ENCODE measurements at places on chromosomes 4 and X.

DNA sequence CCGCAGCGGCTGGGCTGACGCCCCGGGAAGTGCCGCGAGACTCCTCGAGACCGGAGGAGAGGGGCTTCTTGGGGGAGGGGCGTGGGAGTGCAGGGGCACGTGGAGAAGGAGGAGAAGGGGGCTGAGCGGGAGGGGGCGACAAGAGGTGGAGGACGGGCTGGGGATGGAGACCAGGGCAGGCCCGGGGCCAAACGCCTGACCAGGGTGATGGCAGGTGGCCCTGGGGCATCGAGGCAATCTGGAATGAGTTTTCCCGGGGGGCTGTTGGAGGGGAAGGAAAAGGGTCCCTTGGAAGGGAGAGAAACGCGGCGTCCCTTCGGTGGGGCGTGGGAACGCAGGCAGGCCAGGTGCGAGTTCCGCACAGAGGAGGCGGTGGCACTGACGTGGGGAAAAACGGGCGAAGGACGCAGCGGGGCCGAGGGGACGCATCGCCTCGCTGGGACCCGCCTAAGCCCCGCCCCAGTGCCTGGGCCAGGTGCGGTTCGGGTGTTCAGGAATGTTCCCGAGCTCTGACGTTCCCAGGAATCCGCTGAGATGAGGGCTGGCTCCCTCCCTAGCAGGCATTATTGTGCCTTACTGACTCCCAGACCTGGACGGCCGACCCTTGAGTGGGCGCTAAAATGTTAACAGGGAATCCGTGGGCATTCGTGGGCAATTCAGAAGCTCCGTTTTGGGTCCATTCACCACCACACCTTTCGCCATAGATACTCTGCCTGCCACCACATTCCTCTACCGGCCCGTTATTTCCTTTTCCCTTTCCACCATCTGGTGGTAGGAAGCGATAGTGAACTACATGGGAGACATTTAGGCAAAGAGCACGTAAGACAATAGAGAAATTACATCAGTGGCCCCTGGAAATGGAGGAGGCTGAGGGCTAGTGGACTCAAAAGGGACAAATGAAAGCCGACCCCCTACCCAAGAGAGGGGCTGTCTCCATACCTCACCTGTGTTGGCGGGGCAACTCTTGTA is 795 bp upstream of the SH3KBP1 start:
- DNase-seq = peak; percentile 52

DNA sequence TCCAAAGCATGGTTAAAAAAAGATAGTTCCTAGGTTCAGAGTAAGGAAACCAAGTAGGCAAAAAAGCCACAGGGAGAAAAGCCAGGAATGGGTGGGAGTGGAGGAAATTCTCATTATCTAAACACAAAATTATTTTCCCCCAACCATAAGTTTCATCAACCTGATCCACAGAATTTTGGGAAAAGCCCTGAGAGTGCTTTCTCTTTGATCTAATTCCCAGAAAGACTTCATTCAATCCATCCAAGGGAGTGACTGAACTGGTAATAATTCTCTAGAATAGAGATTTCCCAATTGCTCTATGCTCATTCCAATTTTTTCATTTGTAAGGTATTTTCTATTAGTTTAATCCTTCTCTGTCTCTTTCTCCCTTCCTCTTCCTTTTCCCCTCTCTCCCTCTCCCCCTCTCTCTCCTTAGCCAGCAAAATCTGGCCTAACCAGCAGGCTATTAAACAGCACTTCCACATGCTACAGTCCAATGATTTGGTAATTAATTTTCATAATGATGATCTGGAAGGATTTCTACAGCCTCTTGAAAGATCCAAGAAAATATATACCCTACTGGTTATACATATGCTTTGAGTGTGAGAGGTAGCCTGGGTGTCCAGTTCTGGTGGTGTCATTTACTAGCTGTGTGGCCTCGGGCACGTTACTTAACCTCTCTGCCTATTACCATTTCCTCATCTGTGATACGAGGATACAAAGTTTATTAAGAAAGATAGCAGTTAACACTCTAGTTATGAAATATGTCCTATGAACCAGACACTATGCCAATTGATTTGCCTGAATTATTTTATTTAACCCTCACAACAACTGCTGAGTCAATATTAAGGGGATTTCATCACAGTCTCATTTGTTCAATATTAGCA is 251.5 kb upstream of the RASGEF1B start:
- DNase-seq = no peak

- no peak for DNase-seq
Measured at GRCh38 chr4:47612116-47613023, 127.3 kb downstream of the ATP10D start.

- no peak for DNase-seq
Measured at GRCh38 chr4:101019941-101020401, 327.4 kb downstream of the PPP3CA start.

- DNase-seq = no peak
Measured at GRCh38 chrX:113935518-113935917, 648.4 kb upstream of the HTR2C start.

GRCh38 chr4:6423575-6423974 is 48.8 kb downstream of the PPP2R2C start:
- DNase-seq = no peak

DNA sequence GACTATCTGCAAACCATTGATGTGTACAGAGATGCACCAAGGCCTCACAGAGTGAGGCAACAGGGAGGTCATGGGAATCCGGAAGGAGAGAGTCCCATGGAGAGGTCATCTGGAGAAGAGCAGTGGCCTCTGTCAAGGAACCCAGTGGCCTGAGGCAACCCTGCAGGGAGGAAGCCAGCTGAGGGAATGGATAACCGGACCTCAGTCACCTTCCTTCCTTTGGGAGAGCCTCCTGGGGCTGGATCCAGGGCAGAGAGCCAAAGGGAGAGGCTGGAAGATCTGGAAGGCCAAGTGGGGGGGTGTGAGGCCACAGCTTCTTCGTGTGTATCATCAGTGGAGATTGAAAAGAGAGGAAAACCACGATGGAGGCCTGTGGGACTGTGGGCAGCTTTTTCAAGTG is 24.3 kb upstream of the CD38 start:
- no peak for DNase-seq

DNA sequence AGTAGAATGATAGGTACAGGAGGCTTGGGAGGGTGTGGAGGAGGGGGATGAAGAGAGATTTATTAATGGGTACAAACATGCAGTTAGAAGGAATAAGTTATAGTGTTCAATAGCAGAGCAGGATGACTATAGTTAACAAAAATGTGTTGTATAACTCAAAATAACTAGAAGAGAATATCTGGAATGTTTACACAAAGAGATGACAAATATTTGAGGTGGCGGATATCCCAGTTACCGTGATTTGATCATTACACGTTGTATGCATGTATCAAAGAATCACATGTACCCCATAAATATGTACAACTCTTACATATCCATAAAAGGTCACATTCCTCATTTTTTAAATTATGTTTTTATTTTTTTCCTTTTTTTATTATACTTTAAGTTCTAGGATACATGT is 456.6 kb downstream of the MAGEB5 start:
- no peak for DNase-seq

GRCh38 chr4:11632025-11632424 is 203.3 kb upstream of the HS3ST1 start:
- no peak for DNase-seq

- DNase-seq = no peak
Measured at GRCh38 chr4:12178614-12179610, 750.2 kb upstream of the HS3ST1 start.

DNA sequence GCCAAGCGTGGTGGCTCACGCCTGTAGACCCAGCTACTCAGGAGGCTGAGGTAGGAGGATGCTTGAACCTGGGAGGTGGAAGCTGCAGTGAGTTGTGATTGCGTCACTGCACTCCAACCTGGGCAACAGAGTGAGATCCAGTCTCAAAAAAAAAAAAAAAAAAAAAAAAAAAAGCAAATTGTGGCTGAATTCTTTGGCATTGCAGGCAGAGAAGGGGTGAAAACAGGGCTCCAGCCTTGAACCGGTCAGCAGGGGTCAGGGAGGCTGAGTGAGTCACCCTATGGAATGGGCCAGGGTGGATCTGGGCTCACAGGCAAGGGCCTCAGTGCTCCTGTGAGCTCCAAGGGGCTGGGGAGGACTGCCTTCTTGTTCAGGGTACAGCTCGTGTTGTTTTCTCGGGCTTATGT is 13.2 kb upstream of the FAM3A start:
- DNase-seq = no peak

- DNase-seq = no peak
Measured at GRCh38 chr4:184503869-184504300, 29.5 kb upstream of the IRF2 start.

- no peak for DNase-seq
Measured at GRCh38 chrX:129773649-129774458, 5.9 kb upstream of the SASH3 start.

- no peak for DNase-seq
Measured at GRCh38 chr4:82779032-82779431, 19.6 kb downstream of the SCD5 start.

- DNase-seq = no peak
Measured at GRCh38 chr4:76758996-76759395, 138.9 kb downstream of the SOWAHB start.

- no peak for DNase-seq
Measured at GRCh38 chr4:24131954-24132673, 242.3 kb upstream of the PPARGC1A start.

- no peak for DNase-seq
Measured at GRCh38 chr4:64174247-64174882, 234.9 kb downstream of the TECRL start.

- DNase-seq = no peak
Measured at GRCh38 chr4:16104520-16104919, 20.7 kb upstream of the PROM1 start.

DNA sequence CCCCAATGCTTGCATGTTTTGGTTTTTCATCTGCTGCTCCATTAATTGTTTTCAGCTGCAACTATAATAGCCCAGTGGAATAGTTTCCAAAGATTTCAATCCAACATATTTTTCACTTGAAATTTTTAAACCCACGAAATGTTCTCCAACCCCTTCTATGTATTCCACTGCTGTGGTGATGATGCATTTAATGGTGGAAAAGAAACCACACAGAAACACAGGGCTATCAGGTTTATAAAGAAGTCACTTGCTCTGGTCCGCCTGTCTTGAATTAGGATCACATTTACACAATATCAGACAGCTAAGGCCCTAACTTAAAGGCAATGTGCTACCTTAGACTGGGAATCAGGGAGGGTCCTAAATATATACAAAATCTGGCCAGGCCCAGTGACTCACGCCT is 35.0 kb downstream of the OPHN1 start:
- no peak for DNase-seq
